Keratinocyte (primary cell): ENCODE measurements at places on chromosomes 7 and 10.

- DNase-seq: no peak
These were observed 54.2 kb upstream of the TARP start for GRCh38 chr7:38327637-38328036.

GRCh38 chr10:132201111-132201969 lies 14.6 kb downstream of the DPYSL4 start:
- DNase-seq: no peak

DNA sequence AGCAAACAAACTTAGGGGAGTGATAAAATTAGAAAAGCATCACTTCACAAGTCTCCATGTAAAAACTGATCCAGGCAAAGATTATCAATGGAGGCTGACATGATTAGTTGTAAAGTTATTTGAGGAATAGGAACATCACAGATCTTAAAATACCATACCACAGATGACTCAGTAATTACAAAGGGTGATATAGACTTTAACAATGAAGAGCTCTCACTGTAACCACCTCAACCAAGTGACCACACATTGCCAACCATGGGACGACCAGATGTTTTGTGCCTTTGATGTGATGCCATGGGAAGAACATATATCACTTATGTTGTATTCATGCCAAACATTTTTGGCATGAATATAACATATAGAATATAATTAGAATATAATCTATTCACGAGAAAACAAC lies 11.7 kb downstream of the AASS start:
- peak; percentile 50 for DNase-seq

- DNase-seq: no peak
These were observed 96.2 kb downstream of the C10orf105 start for GRCh38 chr10:71623098-71623985.

DNA sequence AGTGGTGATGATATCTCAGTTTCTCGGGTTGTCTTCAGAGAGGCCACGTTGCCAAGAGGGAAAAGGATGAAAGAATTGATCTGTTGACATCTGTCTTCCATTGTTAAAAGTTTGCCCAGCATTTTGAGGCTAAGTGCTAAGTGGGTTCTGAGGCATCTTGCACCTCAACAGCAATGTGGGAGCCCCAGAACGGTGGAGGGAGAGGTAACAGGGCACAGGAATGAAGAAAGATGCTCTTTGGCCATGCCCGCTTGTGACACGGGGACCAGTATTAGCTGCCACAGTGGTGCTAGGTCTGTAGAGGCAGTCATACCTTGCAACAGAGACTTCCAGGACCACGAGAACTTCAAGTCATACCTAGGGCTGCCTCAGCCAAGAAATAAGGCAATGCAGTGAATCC lies 106.6 kb upstream of the NUPR2 start:
- no peak for DNase-seq

- DNase-seq: no peak
These were observed 40.9 kb upstream of the ZNF32 start for GRCh38 chr10:43689618-43689954.

DNA sequence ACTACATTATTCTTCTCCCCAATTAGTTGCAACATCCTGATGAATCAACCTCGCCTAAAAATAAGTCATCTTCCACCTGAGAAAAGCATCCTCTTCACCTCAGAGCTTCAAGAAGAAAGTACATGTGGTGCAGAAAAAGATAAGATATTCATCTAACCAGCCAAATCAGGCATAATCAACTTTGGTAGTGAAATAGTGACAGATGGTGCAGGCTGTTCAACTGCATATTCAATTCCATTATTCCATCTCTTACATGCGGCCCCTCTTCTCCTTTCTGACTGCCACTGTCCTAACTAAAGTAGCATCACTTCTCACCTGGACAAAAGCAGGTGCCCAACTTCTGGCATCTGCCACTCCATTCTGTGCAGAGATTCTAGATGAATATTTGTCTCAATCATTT lies 148.4 kb upstream of the STEAP1 start:
- DNase-seq: no peak

GRCh38 chr7:65820287-65820950 lies 52.5 kb upstream of the VKORC1L1 start:
- no peak for DNase-seq

GRCh38 chr10:15585303-15585715 lies 134.4 kb downstream of the ITGA8 start:
- DNase-seq: no peak

- no peak for DNase-seq
These were observed 163.6 kb downstream of the PDE1C start for GRCh38 chr7:31906479-31907171.

- DNase-seq: peak; percentile 56
These were observed 79.5 kb upstream of the SVIL start for GRCh38 chr10:29714096-29714874.

GRCh38 chr7:22173685-22174573 lies 183.0 kb downstream of the RAPGEF5 start:
- peak; percentile 19 for DNase-seq

- no peak for DNase-seq
These were observed 682.3 kb upstream of the IGFBP3 start for GRCh38 chr7:46603296-46603752.

DNA sequence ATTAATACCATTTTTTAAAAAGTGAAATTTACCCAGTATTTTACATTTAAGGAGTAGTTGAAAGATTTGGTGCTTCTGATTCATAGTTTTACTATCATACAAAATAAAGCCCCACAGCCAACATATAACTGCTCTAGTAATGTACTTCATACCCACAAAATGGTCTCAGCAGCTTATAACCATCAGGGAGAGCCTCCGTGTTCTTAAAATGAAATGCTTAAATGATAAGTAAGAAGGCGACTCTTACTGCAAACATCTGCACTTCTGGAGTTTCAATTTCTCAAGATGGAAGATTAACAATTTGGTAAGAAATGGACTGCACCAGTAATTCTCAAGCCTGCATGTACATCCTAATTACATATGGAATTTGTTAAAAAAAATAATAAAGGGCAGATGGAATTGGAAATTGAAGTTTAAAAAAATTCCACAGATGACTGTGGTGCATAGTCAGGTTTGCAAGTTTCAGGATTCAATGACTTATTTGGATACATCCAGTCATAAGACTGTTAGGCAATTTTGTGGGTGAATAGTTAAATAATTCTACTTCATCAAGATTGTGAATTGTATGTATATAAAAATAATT lies 461.0 kb downstream of the KIF20B start:
- DNase-seq: no peak

DNA sequence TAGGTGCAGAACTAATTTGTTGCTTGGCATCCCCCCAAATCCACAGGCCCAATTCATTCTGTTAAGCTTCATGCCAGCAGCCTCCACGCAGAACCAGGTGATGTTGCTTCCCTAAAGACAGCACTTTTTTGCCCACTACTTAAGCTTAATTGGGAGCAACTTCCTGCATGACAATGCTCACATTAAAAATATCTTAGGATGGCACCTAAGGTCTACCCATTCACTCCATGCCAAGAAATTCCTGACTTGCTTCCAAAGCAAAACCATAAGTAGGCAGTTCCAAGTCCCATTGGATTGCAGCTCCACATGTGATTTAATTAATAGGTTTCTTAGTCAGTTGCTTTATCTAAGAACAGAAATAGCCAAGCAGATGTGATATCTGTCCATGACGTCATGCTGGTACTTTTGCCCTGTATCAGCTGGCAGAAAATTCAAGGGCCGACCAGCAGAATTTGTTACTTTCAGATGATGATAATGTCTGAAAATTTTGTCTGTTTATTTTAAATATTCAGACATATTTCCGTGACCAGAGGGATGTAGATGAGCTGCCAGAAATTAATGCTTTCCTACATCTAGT lies 325.5 kb downstream of the LHFPL3 start:
- DNase-seq: no peak

- DNase-seq: no peak
These were observed 1126.3 kb downstream of the SORCS1 start for GRCh38 chr10:106038246-106038645.

DNA sequence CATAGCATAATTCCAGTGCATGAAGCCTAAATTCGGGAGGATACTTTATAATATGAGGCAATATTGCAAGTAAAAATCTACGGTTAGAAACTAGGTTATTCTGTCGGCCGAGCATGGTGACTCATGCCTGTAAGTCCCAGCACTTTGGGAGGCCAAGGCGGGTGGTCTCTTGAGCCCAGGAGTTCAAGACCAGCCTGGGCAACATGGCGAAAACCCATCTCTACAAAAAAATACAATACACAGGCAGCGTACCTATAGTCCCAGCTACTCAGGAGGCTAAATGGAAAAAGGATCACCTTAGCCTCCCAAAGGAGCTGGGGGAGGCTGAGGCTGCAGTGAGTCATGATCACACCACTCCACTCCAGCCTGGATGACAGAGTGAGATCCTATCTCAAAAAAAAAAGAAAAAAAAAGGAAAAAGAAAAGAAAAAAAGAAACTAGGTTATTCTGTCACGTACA lies 14.2 kb downstream of the SKAP2 start:
- DNase-seq: no peak

DNA sequence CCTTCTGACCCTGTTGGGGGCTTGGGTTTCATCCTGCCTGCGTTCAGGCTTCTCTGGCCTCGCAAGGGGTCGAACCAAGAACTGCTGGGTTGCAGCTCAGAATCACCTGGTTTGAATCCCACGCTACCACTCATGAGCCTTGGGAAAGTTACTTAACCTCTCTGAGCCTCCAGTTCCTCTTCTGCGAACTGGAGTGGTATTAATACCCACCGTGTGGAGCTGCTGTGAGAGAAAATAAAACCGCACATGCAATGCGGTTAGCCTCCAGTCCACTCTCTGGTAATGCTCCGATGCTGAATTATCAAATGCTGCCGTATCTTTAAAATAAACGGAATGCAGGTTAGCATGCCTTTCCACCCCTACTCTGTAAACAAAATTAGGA lies 171.9 kb downstream of the ARHGAP12 start:
- no peak for DNase-seq

DNA sequence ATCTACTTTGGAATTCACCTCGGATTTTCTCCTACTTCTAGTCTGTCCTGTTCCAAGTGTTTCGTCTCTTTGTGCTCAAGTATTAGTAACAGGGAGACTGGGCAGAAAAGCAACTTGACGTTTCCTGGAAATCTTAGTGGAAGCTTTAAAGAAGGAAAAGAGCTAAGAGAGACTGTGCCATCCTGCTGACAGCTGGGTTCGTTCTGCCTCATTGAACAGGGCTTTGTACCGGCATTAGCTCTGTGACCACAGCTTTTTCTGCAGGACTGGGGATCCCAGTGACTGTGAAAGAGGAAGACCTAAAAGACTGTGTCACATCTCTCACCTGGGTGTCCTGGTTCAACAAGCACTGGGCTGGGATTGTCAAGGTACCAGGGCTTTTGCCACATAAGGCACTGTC lies 70.8 kb upstream of the CDCA7L start:
- DNase-seq: no peak

GRCh38 chr10:44948642-44949041 lies 11.0 kb upstream of the RASSF4 start:
- no peak for DNase-seq

- no peak for DNase-seq
These were observed 2.0 kb downstream of the CLDN4 start for GRCh38 chr7:73832806-73833205.

GRCh38 chr7:133688483-133689239 lies 435.8 kb downstream of the EXOC4 start:
- DNase-seq: no peak

DNA sequence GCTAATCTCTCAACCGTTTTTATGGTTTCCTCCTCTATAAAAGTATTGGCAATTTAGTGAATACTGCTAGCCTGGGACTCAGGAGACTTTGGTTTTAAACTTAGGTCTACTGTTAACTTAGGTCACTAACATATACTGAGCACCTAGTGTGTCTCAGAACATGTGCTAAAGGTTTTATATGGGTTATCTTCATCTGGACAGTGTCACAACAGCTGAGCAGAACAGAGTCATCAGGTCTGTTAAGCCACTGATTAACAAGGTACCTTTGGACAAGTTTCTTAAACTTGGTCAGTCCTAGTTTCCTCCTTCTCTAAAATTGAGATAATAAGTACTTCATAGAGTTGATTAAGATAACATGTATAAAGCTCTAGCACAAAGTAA lies 30.6 kb downstream of the NET1 start:
- DNase-seq: no peak

- no peak for DNase-seq
These were observed 100.5 kb downstream of the FGFR2 start for GRCh38 chr10:121497513-121498470.

GRCh38 chr7:40502359-40502758 lies 367.6 kb downstream of the SUGCT start:
- DNase-seq: no peak

- DNase-seq: no peak
These were observed 261.4 kb downstream of the RELN start for GRCh38 chr7:103727982-103728610.

GRCh38 chr7:157445956-157446295 lies 109.1 kb downstream of the DNAJB6 start:
- no peak for DNase-seq

DNA sequence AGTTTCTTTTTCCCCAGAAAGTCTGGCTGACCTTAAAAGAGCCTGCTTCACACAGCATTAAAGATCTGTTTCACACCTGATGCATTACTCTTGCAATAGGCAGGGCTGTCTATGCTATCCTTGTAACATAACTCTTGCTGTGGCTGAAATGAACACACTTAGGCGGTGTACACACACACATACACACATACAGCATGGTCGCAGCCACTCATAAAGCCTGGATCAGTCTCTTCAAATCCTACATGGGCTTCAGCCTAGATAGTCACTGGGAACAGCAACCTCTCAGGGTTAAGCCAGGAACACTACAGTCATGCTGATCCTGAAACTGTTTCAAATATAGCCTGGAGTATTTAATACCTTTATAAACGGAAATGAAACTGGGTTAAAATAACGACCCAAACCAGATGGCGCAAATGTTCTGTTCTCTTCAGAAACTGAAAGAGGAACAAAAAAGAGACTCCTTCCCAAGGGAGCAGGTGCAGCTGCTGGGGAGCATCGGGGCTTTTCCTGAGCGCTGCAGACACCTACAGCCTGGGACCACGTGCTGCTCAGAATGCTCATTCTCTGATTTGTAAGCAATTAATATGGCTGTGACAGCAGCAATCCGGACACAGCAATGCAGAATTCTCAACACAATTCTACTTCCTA lies 61.0 kb upstream of the SFMBT2 start:
- no peak for DNase-seq

GRCh38 chr10:29795850-29796249 lies 161.1 kb upstream of the SVIL start:
- DNase-seq: no peak

DNA sequence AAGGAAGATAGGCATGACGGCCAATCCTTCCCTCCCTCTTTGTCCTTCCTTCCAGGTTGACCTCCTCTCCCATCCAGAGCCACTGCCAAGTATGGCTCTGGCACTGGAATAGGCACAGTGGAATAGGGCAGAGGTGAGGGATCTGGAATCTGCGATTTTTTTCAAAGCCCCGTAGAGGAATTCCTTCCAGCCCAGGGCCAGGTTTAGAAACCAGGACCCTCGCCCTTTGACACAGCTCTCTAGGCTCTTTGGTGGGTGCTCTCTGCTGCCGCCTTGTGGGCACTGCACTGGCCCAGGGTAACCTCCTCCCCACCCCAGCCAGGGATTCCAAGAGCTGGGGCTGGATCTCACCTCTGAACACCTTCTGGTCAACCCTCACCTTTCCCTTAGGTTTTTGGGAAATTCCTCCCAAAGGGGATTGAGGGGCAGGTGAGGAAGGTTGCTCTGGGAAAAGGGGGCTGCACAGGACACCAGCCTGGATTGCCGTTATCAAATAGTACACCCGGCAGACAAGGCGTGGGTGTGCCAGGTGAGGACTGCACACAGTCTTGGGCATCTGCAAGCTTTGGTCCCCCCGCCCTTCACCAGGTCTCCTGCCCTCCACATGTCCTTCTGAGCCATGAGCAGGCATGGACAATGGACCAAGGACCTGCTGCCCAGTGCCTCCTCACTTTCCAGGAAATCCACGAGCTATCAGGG lies 22.8 kb downstream of the C10orf105 start:
- no peak for DNase-seq

GRCh38 chr10:43153901-43154300 lies 15.7 kb downstream of the CSGALNACT2 start:
- DNase-seq: no peak
